CD4-positive, alpha-beta T cell (primary cell): ENCODE measurements at places on chromosomes 16 and 17.
A peak's percentile ranks its signal among the peaks of the same experiment; 100 is the strongest.

- peak; percentile 14 for DNase-seq
These were observed 166.3 kb downstream of the ANKFN1 start for GRCh38 chr17:56319531-56319930.

GRCh38 chr16:5533321-5533888 is 435.8 kb upstream of the EEF2KMT start:
- no peak for DNase-seq

- no peak for DNase-seq
These were observed 2.8 kb upstream of the TNFRSF13B start for GRCh38 chr17:16974569-16975276.

GRCh38 chr17:74875155-74875976 is 2.6 kb upstream of the FDXR start:
- DNase-seq, result no peak

- DNase-seq, result no peak
These were observed 4.5 kb upstream of the IRX3 start for GRCh38 chr16:54290833-54291655.

GRCh38 chr16:28211758-28212531 is at the start of gene XPO6:
Gene XPO6 (minus strand): TSS chr16:28211965. CDS start chr16:28211368, 597 bp downstream.
- DNase-seq, result peak; percentile 97

- DNase-seq, result peak; percentile 21
These were observed 1.2 kb downstream of the JUP start for GRCh38 chr17:41785091-41785858.
